ENCODE measurements at places on chromosomes 1 and 21.

GRCh38 chr1:160129046-160129445, 13.5 kb downstream of the ATP1A2 start:
- no peak for DNase-seq

DNA sequence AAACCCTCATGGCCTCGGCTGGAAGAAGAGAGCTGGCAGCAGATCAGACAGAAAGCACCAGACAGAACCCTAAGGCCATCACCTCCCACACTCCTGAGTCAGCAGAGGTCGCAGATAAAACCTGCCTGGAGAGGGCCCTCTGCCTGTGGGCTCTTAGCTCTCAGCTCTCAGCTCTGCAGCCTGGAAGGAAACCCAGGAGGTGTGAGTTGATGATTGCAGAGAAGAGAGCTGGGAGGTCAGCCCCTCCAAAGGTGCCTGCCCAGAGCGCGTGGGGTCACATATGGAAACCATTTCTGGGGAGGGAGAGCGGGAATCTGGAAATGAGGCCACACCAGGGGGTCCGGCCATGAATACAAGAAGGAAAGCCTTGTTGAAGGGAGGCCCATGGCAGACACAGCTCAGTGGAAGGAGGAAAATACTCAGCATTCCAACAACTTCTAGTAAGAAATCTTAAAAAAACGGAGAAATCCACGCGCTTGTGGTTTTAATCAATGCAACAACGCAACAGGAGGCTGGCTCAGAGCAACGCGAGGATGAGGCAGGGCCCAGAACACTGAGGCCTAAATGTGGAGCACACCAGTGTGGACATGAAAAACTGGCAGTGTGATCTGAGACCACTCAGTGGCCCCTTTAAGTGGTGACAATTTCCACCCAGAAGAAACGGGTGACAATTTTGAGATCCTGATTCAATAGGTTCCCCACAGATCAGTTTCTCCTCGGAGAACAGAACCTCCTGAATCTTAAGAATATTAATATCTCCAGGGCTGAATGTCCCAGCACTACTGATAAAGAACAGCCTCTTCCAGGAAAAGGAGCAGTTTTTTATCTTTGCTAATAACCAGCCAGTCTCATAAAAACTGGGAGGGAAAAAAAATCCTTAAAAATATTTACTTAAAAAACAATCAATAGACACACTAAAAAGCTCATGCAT, 45.7 kb downstream of the PSMG1 start:
- no peak for DNase-seq

- DNase-seq: no peak
Observed at GRCh38 chr1:24952413-24952841, 22.4 kb upstream of the RUNX3 start.

DNA sequence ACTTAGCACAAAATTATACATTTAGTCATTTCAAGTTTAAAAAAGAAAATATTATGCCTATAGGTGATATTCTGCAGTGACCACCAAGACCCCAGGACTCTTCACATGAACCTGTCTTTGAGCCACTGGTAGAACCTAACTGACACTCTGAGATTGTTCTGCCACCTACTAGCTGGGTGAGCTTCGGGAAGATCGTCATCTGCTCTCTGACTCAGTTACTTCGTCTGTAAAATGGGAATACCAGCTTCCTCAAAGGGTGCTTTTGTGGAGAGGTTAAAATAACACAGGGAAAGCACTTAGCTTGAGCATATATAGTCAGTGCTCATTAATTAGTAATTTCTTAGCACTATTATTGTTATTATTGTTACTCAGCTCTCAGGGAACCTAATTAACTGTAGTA, 228.5 kb upstream of the JUN start:
- DNase-seq: no peak

DNA sequence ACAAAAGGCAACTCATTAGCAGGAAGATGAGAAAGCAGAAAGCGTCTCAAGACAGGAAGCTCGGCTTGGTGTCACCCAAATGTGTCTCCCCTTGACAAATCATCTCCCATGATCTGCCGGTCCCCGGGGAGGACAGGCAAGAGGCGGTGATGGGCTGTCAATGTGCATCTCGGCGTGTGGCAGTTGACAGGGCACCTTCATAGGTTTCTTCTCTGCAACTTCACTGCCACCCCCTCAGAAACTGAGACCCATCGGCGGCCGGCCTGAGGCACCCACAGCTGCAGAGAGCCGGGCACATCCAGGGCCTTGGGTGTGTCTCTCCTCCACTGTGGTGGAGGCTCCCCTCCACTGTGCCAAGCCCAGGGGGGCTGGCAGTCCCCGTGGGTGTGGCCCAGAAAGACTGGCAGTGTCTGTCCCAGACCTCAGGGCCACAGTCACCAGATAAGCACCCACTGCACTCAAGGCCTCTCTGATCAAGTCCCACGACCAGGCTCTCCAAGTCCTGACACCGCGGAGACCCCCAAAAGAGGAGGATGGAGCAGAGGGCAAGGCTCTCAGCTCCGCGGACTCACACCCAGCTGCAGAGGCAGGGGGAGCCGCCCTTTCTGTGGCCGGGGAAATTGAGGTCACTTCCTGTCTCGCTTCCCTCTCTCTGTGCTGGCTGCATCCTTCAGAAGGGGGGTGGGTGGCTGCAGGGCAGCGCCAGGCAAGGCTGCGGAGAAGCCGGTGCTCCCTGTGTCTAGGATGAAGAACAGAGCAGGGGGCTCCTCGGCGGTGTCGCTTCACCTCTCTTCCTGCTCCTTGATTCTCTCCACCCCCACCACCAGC, 39.6 kb upstream of the LBR start:
- no peak for DNase-seq

DNA sequence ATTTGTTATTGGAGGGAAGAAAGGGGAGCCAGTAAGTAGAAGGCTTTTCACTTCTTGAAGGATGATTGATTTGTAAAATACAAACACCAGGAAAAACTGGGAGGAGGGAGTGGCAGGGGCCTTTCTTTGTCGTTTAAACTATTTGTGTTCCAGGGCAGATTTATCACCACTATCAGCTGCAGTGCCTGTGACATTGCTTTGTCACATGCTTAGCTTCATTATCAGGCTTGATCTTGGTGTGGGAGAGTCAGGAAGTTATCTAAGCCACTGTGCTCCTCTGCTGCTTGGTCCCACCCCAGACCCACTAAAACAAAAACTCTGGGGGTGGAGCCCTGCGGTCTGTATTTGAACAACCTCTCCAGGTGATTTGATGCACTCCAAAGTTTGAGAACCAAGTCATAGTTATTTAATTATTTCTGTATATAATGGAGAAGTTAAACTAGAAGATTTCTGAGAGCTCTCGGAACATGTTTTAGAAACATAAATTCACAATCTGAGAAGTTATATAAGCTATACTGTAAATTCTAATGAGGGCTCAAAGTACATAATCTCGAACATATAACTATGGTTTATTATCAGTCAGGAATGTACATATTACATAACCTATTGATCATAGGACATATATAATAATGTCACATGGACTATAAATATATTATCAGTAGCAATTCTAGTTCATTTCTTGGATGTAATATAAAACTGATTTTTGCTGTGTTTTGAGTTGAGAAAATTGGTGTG, 87.9 kb downstream of the CDC14A start:
- no peak for DNase-seq

GRCh38 chr1:231419147-231419546, 2.9 kb downstream of the EGLN1 start:
- no peak for DNase-seq

DNA sequence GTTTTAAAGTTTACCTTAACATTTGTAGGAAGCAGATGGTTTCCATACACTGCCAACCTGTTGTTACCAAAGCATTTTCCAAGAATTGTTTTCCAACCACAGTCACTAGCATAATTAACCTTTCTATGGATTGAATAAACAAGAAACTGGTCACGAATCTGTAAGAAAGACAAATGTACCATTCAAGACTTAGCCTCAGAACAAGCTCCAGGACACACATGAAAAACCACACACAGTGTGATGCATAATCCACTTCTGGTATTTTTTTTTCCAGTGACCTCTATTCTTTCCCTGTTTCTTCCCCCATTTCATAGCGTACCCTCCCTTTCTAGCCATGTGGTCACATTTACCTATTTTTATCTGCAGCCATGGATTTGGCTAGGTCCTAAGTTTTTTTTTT, 29.6 kb upstream of the C1orf87 start:
- no peak for DNase-seq

DNA sequence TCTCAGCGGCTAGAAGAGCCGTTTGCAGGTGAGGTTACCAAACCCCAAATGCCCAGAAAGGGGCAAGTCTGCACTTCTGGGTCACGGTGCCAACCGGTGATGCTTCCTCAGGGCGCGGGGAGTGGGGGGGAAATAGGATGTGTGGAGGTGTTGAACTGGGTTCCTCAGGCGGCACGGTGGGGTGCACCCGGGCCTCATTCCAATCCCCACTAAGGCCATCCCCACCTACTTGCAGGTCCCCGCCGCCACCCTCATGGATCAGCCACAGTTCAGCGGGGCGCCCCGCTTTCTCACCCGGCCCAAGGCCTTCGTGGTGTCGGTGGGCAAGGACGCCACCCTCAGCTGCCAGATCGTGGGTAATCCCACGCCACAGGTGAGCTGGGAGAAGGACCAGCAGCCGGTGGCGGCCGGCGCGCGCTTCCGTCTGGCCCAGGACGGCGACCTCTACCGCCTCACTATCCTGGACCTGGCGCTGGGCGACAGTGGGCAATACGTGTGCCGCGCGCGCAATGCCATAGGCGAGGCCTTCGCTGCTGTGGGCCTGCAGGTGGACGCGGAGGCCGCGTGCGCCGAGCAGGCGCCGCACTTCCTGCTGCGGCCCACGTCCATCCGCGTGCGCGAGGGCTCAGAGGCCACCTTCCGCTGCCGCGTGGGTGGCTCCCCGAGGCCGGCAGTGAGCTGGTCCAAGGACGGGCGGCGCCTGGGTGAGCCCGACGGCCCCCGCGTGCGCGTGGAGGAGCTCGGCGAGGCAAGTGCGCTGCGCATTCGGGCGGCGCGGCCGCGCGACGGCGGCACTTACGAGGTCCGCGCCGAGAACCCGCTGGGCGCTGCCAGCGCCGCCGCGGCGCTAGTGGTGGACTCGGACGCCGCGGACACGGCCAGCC, 3.9 kb downstream of the OBSCN start:
- no peak for DNase-seq

- DNase-seq: no peak
Observed at GRCh38 chr1:62841587-62842169, 57.7 kb downstream of the ATG4C start.

DNA sequence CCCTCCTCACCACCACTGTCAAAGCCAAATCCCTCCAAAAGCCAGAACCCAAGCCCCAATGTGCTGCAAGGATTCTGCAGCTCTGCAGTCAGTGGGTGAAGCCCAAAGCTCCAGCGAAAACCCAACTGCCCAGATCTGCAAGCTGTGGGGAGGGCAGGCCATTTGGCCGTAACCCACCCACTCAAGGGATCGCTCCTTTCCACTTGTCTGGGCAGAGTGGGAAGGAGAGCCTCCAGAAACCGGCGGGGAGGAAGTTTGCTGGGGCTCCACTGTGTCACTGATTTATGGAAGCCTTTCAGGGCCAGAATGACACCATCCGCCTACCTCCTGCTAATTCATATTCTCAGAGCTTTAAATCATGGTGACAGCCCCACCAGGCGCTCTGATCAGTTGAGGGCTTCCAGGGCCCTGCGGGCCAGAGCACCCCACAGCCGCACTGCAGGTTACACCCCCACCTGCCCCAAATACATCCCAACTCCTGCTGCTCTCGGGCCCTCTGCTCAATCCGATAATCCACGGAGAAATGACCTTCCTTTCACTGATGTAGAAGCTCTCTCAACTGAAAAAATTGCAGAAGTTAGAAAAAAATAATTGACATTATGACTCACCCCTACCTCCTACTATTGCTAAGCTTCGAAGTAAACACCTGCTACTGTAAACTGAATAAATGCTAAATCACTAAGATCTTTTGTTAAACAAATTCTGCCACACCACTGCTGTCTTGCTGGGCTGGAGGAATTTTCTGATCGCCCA, 40.6 kb upstream of the RAB4A start:
- no peak for DNase-seq

- DNase-seq: no peak
Observed at GRCh38 chr1:53627031-53627430, 111.9 kb downstream of the GLIS1 start.

DNA sequence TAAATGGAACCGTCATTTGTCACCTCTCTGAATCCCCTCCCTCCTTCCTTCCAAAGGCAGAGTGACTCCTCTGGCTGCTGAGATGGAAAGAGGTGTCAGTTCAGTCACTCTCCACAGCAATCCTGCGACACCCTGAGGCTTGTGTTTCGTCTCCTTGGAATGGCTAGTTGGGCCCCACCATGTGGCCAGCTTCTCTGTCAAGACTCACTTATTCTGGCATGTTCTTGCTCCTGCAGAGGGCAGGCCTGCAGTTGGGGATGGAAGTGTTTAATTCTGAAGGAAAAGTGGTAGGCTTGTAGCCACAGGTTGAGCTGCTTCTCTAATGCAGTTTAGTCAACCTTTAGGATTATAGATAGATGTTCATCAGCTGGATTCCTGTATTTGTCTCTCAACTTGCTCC, 149.6 kb downstream of the LMO4 start:
- no peak for DNase-seq

GRCh38 chr1:19756480-19756879, 43.2 kb downstream of the TMCO4 start:
- DNase-seq: no peak

DNA sequence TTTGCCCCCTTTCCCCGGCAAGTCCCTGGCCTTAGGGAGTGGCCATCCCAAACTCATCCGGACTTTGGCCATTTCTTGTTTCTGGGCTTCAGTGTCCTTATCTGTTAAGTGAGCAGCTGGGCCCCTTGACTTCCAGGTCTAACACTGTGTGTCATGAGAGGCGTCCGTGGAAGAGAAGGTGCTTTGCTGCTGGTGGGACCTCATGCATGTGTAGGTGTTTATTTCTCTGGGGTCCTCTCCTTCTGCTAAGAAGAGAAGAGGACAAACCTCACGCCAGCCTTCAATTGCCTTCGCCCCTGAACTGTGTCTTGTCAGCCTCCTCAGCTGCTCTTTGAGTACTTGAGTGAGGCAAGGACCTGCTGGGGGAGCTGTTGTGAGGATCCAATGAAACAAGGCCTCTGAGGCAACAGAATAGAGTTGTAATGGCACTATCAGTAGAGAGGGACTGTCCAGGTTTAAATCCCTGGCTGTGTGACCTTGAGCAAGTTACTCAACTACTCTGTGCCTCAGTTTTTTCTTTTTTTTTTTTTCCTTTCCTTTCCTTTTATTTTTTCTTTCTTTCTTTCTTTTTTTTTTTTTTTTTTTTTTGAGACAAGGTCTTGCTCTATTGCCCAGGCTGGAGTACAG, 72.5 kb downstream of the RUNX3 start:
- no peak for DNase-seq

GRCh38 chr1:225508538-225509375, 80.9 kb upstream of the LBR start:
- no peak for DNase-seq

Measured in NCI-H1048 (cell line).